ENCODE measurements at places on chromosomes 1 and 21. TPM values are rescaled to one million over a fixed set of nuclear protein-coding genes. Genes with fewer than 3 reads are reported as not detected.

The TSHB gene
- total RNA-seq: not detected

The S1PR1 gene
- 21.5 TPM for total RNA-seq

The INSRR gene
- total RNA-seq: 0.45 TPM

DNA sequence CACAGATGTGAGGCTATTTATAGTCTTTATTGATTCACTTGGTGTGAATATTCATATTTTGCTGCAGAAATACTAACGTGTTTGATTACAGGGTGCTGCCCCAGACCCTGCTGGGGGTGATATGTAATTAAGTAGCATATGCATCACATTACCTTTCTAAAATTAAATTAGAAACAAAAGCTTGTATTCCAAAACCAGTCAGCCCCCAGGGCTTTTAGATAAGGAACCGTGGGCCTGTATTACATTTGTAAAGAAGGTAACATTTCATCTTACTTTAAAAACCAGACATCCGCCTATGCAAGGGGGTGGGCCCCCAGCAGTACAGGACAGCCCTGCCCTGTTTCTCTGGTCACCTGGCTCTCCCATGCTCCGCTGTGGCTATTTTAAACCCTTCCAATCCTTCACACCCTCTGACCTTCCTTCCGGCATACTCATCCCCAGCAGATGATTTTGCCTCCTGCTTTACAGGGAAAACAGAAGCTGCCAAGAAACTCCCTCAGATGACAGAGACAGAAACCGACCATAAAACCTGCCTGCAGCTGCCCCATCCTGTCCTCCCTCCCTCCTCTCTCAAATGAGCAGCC is 22.0 kb upstream of the KCNC4 start:
- DNase-seq: no peak

DNA sequence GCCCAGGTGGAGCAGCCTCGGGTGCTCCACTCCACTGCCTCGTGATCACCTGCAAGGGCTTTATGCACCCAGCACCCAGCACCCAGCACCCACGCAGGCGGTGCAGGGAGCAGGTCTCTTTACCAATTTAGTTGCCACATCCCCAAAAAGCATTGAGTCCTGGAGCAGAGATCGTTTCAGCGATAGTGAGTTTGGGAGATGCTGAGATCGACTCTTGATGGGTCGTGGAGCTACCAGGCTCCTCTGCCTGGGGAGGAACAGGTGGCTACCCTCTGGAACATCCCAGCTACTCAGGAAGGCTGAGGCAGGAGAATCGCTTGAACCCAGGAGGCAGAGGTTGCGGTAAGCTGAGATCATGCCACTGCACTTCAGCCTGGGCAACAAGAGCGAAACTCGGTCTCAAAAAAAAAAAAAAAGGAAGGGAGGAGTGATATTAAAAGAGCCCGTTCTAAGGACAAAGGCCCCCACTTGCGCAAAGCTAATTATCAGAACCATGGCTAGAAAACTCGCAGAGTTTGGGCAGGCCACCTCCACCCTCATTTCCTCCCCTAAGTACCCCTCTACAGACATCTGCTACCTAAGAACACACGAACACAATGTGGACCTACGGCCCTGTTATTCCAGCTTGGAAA is 106.5 kb upstream of the SLC45A1 start:
- no peak for DNase-seq

DNA sequence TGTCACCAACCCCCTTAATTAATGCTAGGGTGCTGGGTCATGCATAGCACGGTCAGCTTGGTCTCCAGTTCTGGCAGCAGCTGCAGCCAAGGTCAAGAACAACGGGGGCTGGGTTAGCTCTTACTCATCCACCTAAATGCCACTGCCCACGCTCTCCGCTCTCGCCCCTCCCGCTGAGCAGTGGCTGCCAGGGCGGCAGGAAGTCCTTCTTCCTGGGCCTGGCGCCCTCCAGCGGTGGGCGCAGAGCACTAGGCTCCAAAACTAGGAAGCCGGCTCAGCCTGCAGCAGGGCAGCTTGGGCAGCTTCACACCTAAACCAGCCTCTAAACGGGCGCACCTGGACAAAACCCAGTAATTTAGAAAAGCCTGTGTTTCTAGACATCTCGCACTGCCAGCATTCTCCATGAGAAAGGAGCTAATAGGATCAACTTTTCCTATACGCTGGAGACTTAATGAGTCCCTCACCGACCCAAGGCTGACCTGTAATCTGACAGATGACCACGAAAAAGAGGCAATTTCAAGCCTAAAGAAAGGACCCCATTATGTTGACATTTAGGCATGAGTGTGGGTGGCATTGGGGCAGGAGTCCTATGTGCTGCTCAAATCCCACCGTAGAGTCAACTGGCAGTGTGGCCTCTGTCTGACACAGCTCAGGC is 78.4 kb upstream of the LRRN2 start:
- DNase-seq: peak; percentile 46

The TSPEAR gene
- 0.11 TPM for total RNA-seq

- no peak for DNase-seq
These were observed 39.9 kb downstream of the PEX14 start for GRCh38 chr1:10514490-10515235.

GRCh38 chr1:13930151-13930550 is 230.2 kb downstream of the PRDM2 start:
- DNase-seq: no peak

- DNase-seq: no peak
These were observed 29.3 kb downstream of the SELL start for GRCh38 chr1:169682071-169682470.

The MX2 gene
- 3.9 TPM for total RNA-seq
